ENCODE measurements at places on chromosomes 5 and 9.

DNA sequence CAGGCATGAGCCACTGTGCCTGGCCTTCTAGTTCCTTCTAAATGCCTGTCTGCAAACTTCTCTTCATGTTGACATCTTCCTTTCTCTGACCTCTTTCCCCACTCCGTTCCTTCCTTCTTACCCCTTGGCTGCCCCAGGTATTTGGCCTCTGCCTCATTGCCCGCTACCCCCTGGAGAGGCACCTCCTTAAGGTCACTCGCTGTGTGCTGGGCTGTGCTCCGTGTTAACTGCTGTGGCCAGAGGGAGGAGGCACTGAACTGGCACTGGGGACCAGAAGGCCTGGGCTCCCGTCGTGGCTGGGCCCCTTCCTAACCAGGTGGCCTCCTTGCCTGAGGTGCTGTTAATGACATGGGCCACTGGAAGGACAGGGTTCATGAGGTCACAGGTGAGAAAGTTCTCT lies 39.4 kb downstream of the LAMC3 start:
- no peak for DNase-seq

DNA sequence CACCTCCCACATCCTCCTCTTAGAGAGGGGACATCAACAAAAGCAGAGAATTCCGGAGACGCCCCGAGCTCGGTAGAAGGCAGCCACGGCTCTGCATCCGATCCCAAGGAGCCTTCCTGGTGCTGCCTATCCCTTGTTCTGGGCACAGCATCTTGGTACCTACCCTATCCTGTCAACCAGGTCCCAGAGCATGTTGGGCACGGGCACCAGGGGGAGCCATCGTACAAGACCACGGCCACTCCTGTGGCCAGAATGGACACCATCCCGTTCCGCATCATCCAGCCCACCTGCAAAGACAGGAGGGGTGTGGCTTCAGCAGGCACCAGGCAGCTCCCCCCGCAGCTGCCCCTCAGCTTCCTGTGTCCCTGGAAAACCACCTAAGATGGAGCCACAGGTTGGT lies 62.7 kb upstream of the ZNF354A start:
- no peak for DNase-seq

DNA sequence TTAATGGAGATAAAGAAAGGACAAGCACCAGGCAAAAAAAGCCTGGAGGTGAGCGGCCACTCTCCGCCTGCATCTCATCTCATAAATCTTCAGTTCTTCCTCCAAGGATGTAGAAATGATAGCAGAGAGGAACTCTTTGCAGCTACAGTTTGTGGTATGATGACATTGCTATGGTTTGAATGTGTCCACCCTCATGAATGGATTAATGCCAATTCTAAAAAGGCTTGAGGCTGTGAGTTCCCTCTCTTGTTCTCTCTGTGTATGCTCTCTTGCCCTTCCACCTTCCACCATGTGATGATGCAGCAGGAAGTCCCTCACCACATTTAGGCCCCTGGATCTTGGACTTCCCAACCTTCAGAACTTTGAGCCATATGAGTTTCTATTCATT lies 126.4 kb downstream of the SPOCK1 start:
- DNase-seq: no peak

DNA sequence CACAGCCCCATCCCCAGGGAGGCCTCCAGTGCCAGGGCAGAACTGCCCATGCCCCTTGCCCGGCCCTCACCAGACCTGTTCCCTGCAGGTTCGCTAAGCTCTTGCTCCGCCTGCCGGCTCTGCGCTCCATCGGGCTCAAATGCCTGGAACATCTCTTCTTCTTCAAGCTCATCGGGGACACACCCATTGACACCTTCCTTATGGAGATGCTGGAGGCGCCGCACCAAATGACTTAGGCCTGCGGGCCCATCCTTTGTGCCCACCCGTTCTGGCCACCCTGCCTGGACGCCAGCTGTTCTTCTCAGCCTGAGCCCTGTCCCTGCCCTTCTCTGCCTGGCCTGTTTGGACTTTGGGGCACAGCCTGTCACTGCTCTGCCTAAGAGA lies 110.1 kb downstream of the RXRA start:
- no peak for DNase-seq

- no peak for DNase-seq
Observed at GRCh38 chr5:105917189-105917588, 1753.5 kb downstream of the EFNA5 start.

- DNase-seq: no peak
Observed at GRCh38 chr9:70954596-70955143, 166.8 kb downstream of the TRPM3 start.

DNA sequence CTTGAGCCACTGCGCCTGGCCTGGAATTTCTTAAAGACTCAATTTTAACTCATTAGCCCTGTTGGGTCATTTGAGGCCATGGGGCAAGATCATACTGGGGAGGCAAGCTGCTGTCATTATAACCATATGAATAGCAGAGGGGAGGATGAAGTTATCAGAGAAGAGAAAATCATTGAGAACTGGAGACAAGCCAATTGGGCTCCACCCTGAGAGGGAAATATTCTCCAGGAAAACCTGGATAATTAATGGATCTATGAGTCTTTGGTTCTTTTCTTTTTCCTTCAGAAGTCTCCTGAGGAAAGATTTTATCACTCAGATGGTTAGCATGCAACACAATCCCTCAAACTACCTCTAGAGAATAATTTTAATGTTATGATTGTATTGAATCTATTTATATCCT lies 569.6 kb upstream of the TUSC1 start:
- DNase-seq: no peak

- no peak for DNase-seq
Observed at GRCh38 chr9:99197987-99198386, 23.8 kb downstream of the ALG2 start.

DNA sequence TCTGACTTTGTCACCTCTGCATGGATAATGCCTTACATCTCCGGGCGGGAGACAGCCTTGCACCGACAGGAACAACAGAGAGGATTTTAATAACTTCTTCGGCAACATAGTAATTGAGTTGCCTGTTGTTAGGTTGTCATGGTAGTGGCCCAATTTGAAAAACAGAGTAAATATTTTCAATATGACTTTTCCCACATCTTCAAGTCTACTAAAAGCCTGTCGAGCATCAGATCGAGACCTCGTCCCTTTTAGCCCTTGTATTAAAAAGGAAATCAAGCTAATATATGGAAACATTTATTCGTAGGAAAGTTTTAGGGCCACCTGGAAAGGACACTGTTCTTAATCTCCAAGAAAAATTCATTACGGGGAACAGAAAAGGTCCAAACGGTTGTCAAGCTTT lies 70.8 kb upstream of the FCN2 start:
- DNase-seq: no peak

- DNase-seq: no peak
Observed at GRCh38 chr5:3597167-3598007, 1.8 kb downstream of the IRX1 start.

DNA sequence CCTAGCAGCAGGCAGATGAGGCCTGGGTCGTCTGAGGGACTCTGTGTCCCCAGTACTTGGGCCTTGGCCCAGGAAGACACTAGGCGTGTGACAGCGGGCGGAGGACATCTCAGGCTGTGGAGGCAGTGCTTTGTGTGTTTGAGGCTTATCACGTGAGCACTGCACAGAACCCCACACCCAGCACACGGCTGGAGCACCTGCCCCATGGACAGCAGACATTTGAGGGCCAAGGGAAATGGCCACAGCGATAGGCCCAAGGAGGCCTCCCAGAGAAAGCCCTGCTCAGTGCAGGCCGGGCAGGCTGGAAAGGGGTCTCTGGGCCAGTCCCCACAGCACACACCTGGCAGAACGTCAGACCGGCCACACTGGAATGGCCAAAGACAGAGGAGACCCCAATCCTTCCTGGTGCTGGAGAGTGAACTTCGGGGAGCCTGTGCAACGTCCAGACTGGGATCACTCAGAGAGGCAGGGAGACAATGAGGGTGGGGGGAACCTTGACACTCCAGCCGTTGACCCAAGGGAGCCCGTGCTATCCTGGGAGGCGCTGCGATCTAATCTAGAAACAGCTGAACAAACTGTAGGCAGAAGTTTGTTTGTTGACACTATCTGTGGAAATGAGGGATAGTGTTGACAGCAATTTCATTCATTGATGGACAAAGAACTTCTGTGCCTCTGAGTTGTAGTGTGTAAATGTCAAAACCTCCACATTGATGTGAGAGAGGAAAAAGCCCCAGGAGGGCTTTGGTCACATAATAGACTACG lies 19.6 kb upstream of the FLT4 start:
- no peak for DNase-seq

DNA sequence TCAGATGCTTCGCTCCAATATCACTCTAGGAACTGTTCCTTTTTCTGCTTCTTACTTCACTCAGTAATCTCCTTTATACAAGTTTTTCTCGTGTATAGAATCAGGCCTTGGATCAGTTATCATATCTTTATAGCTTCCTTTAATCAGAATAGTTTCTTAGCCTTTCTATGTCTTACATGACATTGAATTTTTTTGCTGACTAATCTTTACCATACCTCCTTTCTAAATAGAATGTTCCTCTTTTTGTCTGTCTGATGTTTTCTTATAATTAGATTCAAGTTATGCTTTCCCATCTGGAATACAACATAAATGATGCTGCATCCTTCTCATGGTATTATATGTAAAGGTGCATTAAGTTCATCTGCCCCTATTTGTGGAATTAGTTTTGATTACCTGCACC lies 40.2 kb upstream of the TYRP1 start:
- DNase-seq: no peak

DNA sequence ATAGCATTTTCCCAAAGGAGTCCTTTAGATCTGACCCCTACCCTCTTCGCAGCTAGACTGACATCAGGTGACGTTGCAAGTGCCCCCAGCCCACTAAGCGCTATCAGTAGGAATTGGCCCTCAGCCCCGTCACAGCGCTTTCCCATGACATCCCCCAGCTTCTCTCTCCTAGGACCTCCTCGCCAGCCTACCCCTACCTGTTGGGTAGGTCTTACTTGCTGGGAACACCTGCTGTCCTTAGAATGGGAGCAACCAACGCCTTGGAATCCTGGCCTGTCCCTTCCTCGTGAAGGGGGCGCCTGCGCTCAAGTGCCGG lies 584 bp upstream of the PIP5K1B start:
- DNase-seq: no peak

DNA sequence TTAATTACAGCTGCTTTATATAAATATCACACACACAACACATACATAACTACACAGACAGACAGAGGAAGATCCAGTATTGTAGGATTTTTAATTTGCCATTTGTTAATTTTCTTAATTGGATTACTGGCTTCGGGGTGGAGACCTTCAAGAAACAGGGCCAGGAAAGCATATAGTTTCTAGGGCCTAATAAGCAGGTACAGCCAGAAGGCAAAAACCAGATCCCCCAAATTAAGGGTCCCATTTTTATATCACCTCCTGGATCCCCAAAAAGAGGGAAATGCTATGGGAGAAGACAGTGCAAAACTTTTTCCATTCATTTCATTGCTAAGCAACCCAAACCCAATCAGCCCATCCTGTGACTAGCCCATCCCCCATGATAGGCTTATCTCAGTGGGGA lies 373.3 kb upstream of the FAM174A start:
- DNase-seq: no peak

DNA sequence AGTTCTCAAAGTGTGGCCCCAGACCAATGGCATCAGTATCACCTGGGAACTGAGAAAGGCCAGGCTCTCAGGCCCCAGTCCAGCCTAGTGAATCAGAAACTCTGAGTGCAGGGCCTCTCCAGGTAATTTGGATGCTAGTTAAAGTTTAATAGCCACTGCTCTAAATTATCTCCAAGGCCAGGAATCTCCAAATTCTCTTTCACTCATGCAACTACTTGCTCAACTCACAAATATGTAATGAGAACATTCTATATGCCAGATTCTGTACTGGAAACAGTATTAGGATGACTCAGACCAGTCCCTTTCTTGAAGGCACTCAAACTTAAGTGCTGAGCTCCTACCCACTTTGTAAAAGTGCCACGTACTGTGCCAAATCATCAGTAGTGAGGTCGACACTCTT lies 84.6 kb downstream of the PAPPA start:
- DNase-seq: no peak

DNA sequence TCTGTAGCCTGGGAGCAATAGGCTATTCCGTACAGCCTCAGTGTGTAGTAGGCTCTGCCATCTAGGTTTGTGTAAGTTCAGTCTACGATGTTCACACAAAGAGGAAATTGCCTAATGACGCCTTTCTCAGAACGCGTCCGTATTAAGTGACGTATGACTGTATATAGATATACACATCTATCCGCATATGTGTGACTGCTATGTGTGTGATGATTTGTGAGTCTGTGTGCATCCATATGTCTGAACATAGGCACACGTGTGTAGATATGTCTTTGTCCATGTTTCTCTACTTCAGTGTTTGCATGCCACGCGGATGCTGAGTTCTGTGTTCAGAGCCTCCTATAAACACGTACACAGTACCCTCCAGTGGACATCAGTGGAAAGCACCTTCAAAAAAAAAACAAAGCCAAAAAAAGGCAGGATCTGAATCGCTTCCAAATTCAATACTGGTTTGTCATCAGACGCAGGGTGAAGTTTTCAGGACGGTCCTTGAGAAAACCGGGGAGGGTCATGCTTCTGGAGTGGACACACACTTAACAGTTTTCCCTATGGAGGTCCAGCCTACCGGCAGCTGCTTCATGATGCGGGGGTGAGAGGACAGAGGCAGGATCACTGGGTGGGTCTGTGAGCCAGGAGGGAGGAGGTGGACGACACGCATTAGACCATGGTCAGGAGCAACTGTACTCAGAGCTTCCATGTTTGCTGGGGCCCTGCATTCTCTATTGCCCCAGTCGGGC lies 29.5 kb upstream of the ALDH1B1 start:
- peak; percentile 1 for DNase-seq

GRCh38 chr5:153900703-153901395 lies 137.9 kb downstream of the FAM114A2 start:
- no peak for DNase-seq

DNA sequence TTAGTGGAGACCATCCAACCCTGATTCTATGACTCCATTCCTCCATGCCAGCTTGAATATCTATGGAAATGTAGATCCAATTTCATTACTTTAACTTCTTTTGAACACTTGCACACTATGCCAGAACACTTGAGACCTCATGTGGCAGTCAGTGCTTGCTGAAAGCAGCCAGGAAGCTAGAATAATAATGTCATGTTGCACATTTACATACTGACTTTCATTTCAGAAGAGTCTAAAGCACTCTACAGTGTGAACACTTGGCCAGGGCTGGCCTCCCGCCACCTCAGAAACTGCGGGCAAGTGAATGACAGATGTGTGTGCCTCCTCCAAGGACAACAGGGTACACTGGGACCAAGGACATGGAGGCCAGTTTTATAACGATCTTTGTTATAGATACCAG lies 97.3 kb downstream of the SLF1 start:
- no peak for DNase-seq

DNA sequence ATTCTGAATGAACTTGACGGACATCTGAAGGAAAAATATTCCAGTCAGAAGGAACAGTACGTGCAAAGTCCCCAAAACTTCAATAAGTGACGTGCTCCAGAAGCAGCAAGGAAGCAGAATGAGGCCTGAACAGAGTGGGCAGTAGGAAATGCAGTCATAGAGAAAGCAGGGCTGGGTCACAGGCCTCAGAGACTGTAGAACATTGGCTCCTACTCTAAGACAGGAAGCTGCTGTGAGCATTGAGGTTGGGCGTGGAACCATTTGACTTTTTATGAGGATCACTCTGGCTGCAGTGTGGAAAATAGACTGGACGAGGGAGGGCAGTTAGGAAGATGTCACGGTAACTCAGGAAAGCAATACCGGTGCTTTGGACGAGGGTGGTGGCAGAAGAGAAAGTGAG lies 64.0 kb downstream of the DOCK8 start:
- DNase-seq: no peak
